ENCODE measurements at places on chromosomes 4 and X. TPM values are rescaled to one million over a fixed set of nuclear protein-coding genes. Genes with fewer than 3 reads are reported as not detected.

ASB9 gene
- total RNA-seq: 0.42 TPM

TBC1D1 gene
- 151 TPM for total RNA-seq

LRIT3 gene
- 0.43 TPM for total RNA-seq

IL13RA2 gene
- total RNA-seq: not detected

LINC00632 gene
- 23.5 TPM for total RNA-seq

KIT gene
- total RNA-seq: 28.4 TPM

TMPRSS11F gene
- 0.27 TPM for total RNA-seq

GRCh38 chrX:133550665-133551485 is 135.6 kb upstream of the GPC4 start:
- H3K4me1 ChIP-seq: 0 out of 2 replicates have a peak, but pooled peaks cover 4% of the 10 kb centered on the region
- no peak overlapping the region for H3K4me3 ChIP-seq
- no peaks in the 10 kb centered on the region for H3K27me3 ChIP-seq
- DNase-seq: no peak
- no peak overlapping the region for H3K27ac ChIP-seq
- H3K36me3 ChIP-seq: peaks cover 10% of the 10 kb centered on the region

- no peak overlapping the region for H3K4me3 ChIP-seq
- H3K4me1 ChIP-seq: no peaks in the 10 kb centered on the region
- H3K27me3 ChIP-seq: no peaks in the 10 kb centered on the region
- no peak overlapping the region for H3K27ac ChIP-seq
Observed at GRCh38 chr4:17115583-17115982, 217.1 kb upstream of the LDB2 start.

DNA sequence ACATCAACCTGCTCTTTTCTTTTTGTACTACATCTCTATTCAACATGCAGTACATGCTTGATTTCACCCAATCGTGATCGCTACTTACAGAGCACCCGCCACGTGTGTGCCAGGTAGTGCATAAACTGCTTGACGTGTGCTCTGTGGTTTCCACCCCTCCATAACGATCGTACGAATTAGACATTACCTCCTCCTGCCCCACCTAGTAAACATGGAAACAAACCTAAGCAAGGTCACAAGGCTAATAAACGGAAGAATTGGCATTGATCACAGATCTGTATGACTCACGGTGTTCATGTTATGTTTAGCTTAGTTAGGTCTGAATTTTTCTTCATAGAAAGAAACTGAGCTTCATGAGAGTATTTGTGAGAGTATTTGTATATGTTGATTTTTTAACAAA is 64.1 kb downstream of the STX18 start:
- no peak overlapping the region for H3K4me3 ChIP-seq
- H3K4me1 ChIP-seq: peaks cover 10% of the 10 kb centered on the region
- no peaks in the 10 kb centered on the region for H3K36me3 ChIP-seq
- no peak overlapping the region for H3K27ac ChIP-seq

DNA sequence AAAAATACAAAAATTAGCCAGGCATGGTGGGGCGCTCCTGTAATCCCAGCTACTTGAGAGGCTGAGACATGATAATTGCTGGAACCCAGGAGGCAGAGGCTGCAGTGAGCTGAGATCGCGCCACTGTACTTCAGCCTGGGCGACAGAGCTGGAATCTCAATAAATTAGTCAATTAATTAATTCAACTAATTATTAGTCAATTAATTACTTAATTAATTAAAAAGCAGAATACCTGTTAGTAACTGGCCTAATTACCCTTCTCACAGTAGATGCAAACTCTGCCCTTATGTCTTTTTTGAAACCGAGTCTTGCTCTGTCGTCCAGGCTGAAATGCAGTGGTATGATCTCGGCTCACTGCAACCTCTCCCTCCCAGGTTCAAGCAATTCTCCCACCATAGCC is 261.2 kb downstream of the ASMT start:
- no peak for DNase-seq
- no peak overlapping the region for H3K4me3 ChIP-seq
- no peak overlapping the region for H3K27ac ChIP-seq
- H3K36me3 ChIP-seq: no peaks in the 10 kb centered on the region
- H3K4me1 ChIP-seq: no peaks in the 10 kb centered on the region

- H3K4me3 ChIP-seq: no peak overlapping the region
- no peaks in the 10 kb centered on the region for H3K27me3 ChIP-seq
- H3K36me3 ChIP-seq: no peaks in the 10 kb centered on the region
Observed at GRCh38 chrX:139826065-139827044, 106.5 kb downstream of the ATP11C start.

GRCh38 chrX:70422851-70423341 is at the start of gene GDPD2:
TSS of gene GDPD2 (plus strand) at chrX:70423314. CDS start at chrX:70424985, 1,671 bp downstream.
- H3K36me3 ChIP-seq: no peaks in the 10 kb centered on the region
- DNase-seq: peak; percentile 77
- no peaks in the 10 kb centered on the region for H3K27me3 ChIP-seq
- H3K4me1 ChIP-seq: peaks cover 18% of the 10 kb centered on the region
- H3K4me3 ChIP-seq: peak within 1 kb of the TSS; percentile 55
- peak within 1 kb of the TSS; percentile 78 for H3K27ac ChIP-seq

DNA sequence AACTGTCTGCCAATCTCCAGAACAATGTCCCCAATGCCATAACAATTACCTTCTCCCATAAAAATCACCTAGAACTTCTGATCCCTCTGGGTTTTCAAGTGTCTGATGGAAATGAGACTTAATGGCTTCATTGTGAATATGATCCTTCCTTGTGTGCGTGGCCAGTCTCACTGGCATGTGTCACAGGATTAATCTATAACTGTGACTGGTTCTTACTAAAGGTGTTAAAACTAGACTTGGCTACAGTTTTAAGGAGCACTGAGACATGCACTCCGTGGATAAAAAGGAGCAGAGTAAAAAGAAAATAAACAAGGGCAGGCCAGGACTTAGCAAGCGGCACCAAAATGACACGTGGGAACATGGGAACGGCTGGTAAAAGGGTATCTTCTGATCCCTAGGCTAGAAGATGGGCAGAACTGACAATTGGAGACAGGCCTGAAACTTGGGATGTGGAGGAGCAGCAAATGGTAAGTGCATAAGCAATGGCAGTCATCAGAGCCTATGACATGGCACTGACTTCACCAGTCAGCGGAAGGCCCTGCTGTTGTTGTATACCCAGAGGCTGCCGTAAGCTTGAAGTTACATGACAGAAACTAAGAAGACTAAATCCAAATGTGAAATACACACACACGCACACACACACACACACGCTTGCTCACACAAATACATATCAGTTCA is 256.6 kb upstream of the NOCT start:
- H3K27me3 ChIP-seq: no peaks in the 10 kb centered on the region
- H3K4me3 ChIP-seq: no peak overlapping the region
- no peak for DNase-seq
- H3K36me3 ChIP-seq: no peaks in the 10 kb centered on the region
- no peaks in the 10 kb centered on the region for H3K4me1 ChIP-seq

DNA sequence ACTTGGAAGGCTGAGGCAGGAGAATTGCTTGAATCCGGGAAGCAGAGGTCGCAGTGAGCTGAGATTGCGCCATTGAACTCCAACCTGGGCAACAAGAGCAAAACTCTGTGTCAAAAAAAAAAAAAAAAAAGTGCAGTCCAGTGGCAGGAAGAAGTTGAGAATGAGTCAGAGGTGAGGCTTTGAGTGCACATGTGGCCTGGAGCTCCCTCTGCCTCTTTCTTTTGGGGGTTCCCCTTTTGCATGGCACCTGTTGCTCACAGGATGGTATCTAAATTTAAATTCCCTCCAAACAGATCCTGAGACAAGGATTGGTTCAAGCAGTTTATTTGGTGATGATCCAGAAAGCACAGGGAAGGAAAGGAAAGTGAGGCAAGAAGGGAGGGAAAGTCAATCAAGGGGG is 151.4 kb upstream of the STX18 start:
- no peaks in the 10 kb centered on the region for H3K27me3 ChIP-seq
- no peak for DNase-seq
- peaks cover 9% of the 10 kb centered on the region for H3K4me1 ChIP-seq

GRCh38 chr4:56655209-56655626 is 25.9 kb downstream of the HOPX start:
- H3K27ac ChIP-seq: no peak overlapping the region
- peaks cover 6% of the 10 kb centered on the region for H3K4me1 ChIP-seq
- H3K27me3 ChIP-seq: peaks cover 94% of the 10 kb centered on the region
- peak overlapping the region; percentile 65 for H3K4me3 ChIP-seq
- H3K36me3 ChIP-seq: no peaks in the 10 kb centered on the region
